ENCODE measurements at places on chromosomes 3 and 15.
A peak's percentile ranks its signal among the peaks of the same experiment; 100 is the strongest.

- no peak for DNase-seq
These were observed 6.9 kb upstream of the RPL35A start for GRCh38 chr3:197942956-197943556.

GRCh38 chr3:64913515-64913914 lies 225.7 kb upstream of the ADAMTS9 start:
- no peak for DNase-seq

DNA sequence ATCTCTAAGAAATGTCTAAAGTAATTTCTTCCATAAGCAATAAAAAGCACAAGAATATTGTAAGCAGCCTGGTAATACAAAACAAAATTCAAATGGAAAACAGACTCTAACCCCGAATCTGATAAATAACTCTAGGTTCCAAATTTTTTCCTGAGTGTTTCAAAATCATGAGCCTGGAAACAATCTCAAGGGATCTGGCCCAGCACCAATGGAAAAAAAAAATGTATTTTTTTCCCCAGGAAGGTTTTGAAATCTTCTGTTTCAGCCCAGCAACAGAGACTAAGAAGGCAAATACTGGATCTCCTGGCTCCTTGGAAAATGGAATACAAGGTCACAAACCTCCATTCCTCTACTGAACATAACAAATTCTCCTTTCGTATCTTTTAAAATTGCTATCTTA lies 13.0 kb downstream of the TBC1D2B start:
- DNase-seq: no peak

DNA sequence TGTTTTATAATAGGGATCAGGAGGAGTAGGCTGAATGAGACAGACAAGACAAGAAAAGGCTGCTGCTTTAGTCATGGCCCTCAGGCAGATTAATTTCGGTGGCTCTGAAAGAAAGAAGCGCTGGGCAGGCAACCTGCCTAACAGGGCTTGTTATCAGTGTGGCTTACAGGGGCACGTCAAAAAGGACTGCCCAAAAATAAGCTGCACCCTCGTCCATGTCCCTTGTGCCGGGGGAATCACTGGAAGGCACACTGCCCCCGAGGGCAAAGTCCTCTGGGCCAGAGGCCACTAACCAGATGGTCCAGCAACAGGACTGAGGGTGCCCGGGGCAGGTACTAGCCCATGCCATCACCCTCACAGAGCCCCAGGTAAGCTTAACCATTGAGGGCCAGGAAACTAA lies 188.5 kb downstream of the IGSF11 start:
- no peak for DNase-seq

DNA sequence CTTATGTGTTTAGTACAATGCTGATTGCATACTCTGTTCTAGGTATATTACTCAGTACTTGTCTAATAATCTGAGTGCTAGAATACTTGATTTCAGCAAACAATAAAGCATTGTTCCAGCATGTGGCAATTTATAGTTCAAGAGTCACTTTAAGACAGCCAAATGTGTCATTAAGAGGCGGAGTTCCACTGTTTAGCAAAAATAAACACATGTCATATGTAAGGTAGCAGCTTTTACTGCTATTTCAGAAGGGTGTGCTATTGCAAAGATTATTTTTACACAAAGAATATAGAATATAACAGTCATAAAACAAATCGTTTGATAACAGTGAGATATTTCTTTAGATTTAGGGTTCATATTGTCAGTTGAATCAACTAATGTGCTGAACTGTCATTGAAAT lies 358.7 kb downstream of the TUSC7 start:
- DNase-seq: no peak

- DNase-seq: no peak
These were observed 1.0 kb downstream of the KAT2B start for GRCh38 chr3:20041197-20041780.

- no peak for DNase-seq
These were observed 16.1 kb upstream of the RTP3 start for GRCh38 chr3:46481636-46482035.

- peak; percentile 93 for DNase-seq
These were observed 536.9 kb downstream of the ZIC1 start for GRCh38 chr3:147945968-147946519.

- DNase-seq: no peak
These were observed 15.0 kb downstream of the RYK start for GRCh38 chr3:134235577-134236076.

DNA sequence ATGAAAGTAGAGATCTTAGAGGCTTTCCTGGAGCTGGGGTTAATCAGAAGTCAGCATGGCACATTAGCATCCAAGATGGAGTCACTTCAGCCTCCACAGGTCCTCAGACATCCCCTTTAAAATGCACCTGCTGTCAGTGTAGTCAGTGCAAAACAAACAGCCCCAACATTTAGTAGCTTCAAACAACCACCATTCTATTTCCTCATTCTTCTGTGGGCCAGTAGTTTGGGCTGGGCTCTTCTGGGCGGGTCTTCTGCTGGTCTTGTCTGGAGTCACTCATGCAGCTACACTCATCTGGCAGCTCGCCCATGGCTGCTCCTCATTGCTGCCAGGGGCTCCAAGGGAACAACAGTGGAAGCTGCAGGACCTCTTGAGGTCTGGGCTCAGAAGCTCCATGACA lies 99.9 kb downstream of the TLE3 start:
- no peak for DNase-seq

DNA sequence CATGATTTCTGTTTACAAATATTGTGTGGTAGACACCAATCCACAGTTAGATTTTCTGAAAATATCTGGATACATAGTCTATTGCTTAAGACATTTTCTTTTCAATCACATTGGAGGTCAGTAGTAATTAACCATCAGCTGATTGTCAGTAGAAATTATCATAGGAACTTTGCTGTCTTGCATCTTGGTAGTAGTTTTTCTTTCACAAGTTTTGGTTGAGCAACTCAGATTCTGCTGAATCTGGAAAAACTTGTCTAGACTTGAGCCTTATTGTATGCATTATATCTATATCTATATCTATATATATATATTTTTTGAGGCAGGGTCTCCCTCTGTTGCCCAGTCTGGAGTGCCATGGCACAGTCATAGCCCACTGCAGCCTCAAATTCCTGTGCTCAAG lies 4.0 kb downstream of the RAB11A start:
- no peak for DNase-seq

DNA sequence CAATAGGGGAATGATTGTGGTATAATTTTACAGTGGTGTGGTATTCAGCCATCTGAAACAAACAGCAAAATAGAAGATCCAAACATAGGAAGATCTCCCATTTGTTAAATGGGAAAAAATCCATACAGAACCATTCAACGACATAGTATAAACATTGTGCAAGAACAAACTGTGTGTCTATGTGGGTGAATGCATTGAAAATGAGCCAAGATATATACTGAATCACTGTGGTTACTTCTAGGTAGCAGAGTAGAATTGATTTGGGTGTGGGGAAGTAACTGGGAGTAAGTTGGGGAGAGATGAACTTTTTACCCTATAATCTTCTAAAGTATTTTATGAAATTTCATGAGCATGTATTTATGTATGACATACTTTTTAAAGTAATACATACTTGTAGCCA lies 123.1 kb upstream of the UMPS start:
- peak; percentile 68 for DNase-seq

- no peak for DNase-seq
These were observed 277 bp downstream of the SIAH2 start for GRCh38 chr3:150762662-150763121.

GRCh38 chr3:28544236-28544635 lies 195.6 kb upstream of the AZI2 start:
- no peak for DNase-seq

GRCh38 chr15:60208709-60209108 lies 189.1 kb downstream of the ANXA2 start:
- peak; percentile 7 for DNase-seq

GRCh38 chr3:158091531-158091930 lies 14.7 kb downstream of the SHOX2 start:
- no peak for DNase-seq
